ENCODE measurements at places on chromosomes 12 and 14.

GRCh38 chr12:112978163-112979040, at the start of gene OAS2:
TSS of gene OAS2 (plus strand) at chr12:112978519. CDS start at chr12:112978609, 90 bp downstream.
- H3K27ac ChIP-seq = peak within 1 kb of the TSS; percentile 98
- H3K27me3 ChIP-seq = no peaks in the 10 kb centered on the region
- H3K4me1 ChIP-seq = peaks cover 58% of the 10 kb centered on the region
- peak; percentile 96 for ATAC-seq

- H3K4me3 ChIP-seq = no peak overlapping the region
- H3K27ac ChIP-seq = no peak overlapping the region
- H3K4me1 ChIP-seq = no peaks in the 10 kb centered on the region
These were observed 225.0 kb downstream of the GXYLT1 start for GRCh38 chr12:41919526-41920261.

DNA sequence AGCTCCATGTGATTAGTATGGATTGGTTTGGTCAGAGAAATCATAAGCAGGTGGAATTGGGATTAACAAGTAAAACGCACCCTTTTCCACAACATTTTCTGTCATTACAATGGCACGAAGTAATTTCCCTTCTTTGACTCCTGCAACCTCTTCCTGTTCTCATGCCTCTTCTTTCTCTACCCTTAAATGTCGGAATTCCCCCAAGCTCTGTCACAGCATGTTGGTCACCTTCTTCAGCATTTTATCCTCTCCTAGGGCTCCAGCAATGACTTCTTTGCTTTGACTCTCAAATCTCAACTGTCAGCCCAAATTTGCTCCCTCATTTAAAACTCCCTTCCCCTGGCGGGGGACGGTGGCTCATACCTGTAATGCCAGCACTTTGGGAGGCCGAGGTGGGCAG, 5.3 kb upstream of the GRIP1 start:
- peaks cover 9% of the 10 kb centered on the region for H3K27me3 ChIP-seq
- H3K4me1 ChIP-seq = peaks cover 11% of the 10 kb centered on the region
- H3K27ac ChIP-seq = no peak overlapping the region
- no peaks in the 10 kb centered on the region for H3K36me3 ChIP-seq
- H3K4me3 ChIP-seq = no peak overlapping the region
- ATAC-seq = no peak

DNA sequence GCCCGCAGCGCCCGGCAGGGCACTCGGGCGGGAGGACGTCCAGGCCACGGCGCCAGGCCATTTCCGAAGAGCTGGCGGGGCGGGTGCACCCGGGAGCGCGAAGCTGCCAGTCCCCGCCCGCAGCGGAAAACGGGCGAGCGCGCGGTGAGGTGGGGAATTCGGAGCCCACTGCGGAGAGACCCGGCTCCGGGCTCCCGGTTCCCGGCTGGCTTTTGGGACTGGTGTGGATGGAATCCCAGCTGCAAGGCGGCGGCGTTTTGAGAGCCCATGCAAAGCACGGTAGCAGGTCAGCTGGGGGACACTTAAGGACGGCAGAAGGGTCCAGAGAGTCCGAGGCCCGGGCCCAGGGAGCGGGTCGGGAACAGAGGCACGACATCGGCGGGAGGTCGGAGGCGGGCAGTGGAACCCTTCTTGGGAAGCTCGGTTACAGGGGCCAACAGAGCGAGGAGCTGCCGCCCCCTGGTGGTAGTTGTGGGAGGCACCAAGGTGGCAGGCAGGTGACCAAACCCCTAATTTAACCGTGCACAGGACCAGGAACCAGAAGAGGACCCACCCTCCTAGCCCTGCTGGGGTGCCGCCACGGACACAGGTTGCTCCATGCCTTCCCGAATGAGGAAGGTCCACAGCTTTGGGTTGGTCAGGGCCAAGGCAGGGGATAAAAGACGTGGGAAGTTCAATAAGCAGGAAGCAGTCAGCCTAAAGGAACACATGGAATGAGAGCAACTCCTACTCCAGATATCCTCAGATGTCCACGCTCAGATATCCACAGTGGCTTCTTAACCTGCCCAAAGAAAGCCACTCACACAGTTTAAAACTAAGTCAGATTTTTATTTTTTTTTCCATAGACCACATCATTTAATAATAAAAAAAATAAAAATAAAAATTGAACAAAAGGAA, 685 bp upstream of the CDH24 start:
- H3K36me3 ChIP-seq = peaks cover 34% of the 10 kb centered on the region
- H3K4me3 ChIP-seq = peak overlapping the region; percentile 77
- peak; percentile 83 for ATAC-seq
- H3K27me3 ChIP-seq = peaks cover 12% of the 10 kb centered on the region

DNA sequence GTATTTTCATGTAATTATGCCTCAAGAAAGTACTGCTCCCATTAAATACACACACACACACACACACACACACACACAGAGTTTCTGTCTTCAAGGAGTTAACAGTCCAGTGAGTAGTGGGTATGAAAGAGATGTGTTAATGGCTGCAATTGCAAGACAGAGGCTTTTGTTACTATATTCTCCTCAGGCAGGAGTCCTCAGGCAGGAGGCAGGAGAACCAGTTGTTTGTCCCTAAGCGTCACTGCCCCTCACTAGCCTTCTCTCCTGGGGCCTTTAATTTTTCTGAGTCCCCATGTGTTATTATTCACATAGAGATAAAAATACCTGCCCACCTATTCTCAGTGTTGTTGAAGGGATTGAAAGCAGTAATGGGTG, 31.2 kb downstream of the DAD1 start:
- H3K27ac ChIP-seq = peak overlapping the region; percentile 98
- peaks cover 91% of the 10 kb centered on the region for H3K4me1 ChIP-seq
- peaks cover 8% of the 10 kb centered on the region for H3K36me3 ChIP-seq
- H3K4me3 ChIP-seq = peak overlapping the region; percentile 66
- ATAC-seq = no peak
- no peaks in the 10 kb centered on the region for H3K27me3 ChIP-seq

GRCh38 chr14:99029916-99030305, 242.1 kb downstream of the BCL11B start:
- no peak overlapping the region for H3K27ac ChIP-seq
- H3K4me3 ChIP-seq = no peak overlapping the region

- ATAC-seq = no peak
- H3K27ac ChIP-seq = no peak overlapping the region
- H3K36me3 ChIP-seq = no peaks in the 10 kb centered on the region
- H3K4me1 ChIP-seq = no peaks in the 10 kb centered on the region
- H3K27me3 ChIP-seq = peaks cover 35% of the 10 kb centered on the region
These were observed 47.4 kb downstream of the RTN1 start for GRCh38 chr14:59823179-59823578.

DNA sequence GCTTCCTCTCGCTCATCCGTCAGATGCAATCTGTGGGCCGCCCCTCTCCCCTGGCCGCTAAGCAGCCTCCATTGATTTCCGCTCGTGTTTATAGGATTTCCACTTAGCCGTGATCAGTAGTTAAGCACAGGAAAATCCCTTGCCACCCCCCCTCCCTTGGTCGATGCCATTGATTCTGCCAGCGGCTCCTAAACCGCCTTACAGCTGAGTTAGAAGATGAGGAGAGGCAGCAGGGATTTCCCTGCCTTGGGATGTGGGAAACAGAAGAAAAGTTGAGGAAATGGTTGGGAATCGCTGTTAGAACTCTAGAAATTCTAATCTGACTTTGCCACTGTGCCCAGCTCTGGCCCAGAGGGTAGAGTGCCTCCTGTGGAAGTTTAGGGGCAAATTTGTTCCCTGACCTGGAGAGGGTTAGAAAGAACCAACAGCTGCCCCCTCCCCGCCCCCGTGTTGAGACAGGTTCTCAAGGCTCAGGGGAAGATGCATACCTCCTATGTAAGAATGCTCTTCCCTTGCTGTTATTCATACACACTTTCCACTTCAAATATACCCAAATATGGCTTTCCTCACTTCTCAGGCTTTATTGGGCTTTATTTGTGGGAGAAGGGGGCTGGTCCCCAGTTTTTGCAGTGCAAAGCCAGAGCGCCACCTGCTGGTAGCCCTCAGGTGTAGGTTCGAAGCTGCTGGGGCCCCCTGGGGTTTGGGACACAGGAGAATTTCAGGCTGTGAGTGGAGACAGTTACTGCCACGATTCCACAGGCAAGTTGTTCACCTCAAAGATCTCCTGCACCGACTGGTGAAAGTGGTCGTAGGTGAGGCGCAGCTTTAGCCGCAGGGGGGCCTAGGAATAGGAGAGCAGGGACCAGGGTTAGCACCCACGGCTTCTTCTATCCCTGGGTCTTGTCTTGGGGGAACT, 3.2 kb downstream of the THTPA start:
- peak overlapping the region; percentile 42 for H3K27ac ChIP-seq
- peaks cover 34% of the 10 kb centered on the region for H3K36me3 ChIP-seq
- no peaks in the 10 kb centered on the region for H3K27me3 ChIP-seq

DNA sequence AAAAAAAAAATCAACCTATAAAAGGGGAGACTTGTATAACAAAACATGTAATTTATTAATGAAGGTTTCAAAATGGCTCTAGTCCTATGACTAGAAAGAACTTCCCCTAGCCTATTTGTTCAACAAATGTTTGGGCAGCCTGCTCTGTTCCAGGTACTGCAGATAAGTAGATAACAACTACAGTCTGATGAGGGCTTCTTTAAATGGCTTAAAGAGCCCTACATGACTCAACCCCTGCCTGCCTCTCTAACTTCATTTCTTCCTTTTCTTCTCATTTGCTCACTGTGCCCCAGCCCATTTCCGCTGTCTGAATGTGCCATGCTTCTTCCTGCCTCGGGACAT, 21.5 kb downstream of the ALDH6A1 start:
- ATAC-seq = no peak
- no peak overlapping the region for H3K4me3 ChIP-seq
- H3K27me3 ChIP-seq = no peaks in the 10 kb centered on the region
- H3K4me1 ChIP-seq = no peaks in the 10 kb centered on the region

GRCh38 chr14:59739794-59740193, 130.8 kb downstream of the RTN1 start:
- ATAC-seq = no peak
- H3K4me1 ChIP-seq = no peaks in the 10 kb centered on the region
- H3K36me3 ChIP-seq = no peaks in the 10 kb centered on the region
- no peaks in the 10 kb centered on the region for H3K27me3 ChIP-seq
- no peak overlapping the region for H3K4me3 ChIP-seq

DNA sequence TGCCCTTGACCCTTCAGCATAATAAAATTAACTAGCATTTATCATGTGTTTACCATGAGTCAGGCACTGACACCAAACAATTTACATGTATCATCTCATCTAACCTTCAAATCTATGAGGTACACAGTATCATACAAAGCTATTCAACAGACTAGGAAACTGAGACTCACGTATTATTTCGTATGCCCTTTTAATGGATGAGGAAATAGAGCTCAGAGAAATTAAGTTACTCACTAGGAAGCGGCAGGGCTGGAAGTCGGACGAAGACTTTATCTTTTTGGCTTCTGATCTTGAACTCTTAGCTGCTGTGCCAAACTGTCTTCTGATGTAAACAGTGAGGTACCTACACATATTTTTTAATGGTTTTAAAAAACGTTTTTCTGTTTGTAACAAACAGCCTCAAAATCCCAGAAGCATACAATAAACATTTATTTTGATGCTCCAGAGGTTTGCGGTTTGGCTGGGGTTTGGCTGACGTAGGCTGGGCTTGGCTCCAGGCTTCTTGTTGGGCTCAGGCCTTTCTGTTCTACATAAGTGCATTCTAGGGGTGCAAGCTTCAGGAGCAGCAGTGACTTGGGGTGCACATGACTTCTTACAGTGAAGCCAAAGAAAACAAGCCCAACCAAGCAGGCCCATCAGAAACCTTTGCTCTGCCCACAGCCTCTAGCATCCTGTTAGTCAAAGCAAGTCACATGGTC, 184.7 kb downstream of the TBX5 start:
- no peak for ATAC-seq
- peaks cover 19% of the 10 kb centered on the region for H3K27me3 ChIP-seq
- no peaks in the 10 kb centered on the region for H3K4me1 ChIP-seq
- no peak overlapping the region for H3K27ac ChIP-seq

DNA sequence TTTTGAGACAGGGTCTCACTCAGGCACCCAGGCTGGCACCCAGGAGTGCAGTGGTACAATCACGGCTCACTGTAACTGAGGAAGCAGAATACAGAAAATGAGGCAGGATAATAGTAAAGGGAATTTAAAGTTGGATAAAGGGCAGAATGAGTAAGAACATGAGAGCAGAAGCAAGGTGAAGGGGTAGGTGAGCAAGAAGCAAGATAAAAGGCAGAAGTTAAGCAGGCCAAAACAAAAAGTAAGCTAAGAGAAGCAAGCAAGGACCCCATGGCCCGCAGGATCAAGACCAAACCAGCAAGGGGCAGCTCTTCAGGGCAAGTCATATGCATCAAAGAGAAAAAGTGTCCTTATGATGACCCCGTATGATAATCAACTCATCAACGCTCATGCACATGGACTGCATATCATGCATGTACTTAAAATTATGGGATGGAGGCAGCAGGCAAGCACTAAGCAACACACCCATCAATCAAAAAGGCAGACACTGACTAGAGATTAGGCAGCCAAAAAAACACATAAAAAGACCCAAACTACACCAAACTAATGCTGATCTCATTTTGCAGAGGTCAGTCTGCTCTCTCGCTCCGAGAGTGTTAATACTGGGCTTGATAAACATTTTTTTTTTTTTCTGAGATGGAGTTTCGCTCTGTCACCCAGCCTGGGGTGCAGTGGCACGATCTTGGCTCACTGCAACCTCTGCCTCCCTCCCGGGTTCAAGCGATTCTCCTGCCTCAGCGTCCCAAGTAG, 11.6 kb downstream of the TIMELESS start:
- peaks cover 12% of the 10 kb centered on the region for H3K4me1 ChIP-seq
- no peak overlapping the region for H3K27ac ChIP-seq
- no peaks in the 10 kb centered on the region for H3K27me3 ChIP-seq
- ATAC-seq = no peak
- H3K36me3 ChIP-seq = peaks cover 10% of the 10 kb centered on the region

DNA sequence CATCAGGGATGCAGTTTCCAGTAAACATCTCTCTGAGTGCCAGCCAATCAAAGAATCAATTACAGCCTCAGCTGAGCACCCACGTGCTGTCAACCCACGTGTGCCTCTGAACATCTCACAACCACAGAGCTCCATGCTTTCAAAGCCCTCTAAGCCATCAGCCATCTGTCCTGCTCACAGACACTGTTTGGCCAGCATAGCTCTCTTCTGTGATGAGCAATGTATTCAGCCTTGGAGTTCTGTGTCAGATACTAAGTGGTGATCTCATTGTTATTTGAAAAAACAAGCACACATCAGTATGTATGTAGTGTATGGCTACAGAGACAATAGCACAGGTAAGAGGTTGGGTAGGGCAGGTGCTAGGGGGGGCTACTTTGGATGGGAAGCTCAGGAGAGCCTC, 94.3 kb downstream of the RGS6 start:
- no peaks in the 10 kb centered on the region for H3K36me3 ChIP-seq
- H3K4me1 ChIP-seq = no peaks in the 10 kb centered on the region
- ATAC-seq = no peak

- no peaks in the 10 kb centered on the region for H3K4me1 ChIP-seq
- no peak for ATAC-seq
- H3K27ac ChIP-seq = no peak overlapping the region
- no peak overlapping the region for H3K4me3 ChIP-seq
- H3K36me3 ChIP-seq = no peaks in the 10 kb centered on the region
- H3K27me3 ChIP-seq = peaks cover 54% of the 10 kb centered on the region
These were observed 127.6 kb downstream of the PTPN11 start for GRCh38 chr12:112546339-112546738.

Measured in stimulated activated memory B cell treated with anti-CD40 and anti-IgM and Interleukin-4, amounts not matched to agents 10 μg/mL and 1 μg/mL and 100 μg/mL, for 72 hours (primary cell).